ENCODE measurements at places on chromosomes 13 and 19.

DNA sequence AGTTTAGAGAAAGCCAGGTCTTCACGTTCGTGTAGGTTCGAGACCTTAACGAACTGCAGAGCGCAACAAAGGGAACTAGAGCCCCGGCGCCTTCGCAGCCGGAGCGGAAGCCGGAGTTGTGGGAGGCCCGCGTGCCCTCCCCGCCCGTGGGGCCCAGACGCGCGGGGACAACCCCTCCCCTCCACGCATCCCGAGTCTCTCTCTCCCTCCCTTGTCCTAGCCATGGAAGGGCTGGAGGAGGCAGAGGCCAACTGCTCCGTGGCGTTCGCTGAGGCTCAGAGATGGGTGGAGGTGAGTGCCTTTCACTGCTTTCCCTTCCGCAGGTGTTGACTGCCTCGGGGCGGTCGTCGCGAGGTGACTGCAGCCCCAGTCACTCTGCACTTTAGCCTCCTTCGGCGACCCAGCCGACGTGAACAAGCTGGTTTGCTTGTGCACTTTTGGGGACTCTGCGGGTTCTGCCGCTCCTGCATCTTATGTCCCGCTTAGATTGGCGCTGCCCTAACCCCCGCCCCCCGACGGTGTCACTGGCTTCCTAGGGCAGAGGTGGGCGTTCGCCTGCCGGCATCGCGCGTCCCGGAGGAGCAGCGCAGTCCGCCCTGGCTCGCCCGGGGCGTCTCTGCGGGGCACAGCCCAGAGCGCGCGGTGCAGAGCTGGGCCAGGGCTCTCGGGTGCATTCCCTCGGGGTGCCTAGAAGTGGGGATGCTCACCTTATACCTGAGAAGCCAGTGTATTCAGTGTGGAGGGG, 478 bp downstream of the LMO7 start:
- DNase-seq = no peak

- no peak for DNase-seq
Measured at GRCh38 chr19:42115705-42116104, 16.5 kb downstream of the POU2F2 start.

DNA sequence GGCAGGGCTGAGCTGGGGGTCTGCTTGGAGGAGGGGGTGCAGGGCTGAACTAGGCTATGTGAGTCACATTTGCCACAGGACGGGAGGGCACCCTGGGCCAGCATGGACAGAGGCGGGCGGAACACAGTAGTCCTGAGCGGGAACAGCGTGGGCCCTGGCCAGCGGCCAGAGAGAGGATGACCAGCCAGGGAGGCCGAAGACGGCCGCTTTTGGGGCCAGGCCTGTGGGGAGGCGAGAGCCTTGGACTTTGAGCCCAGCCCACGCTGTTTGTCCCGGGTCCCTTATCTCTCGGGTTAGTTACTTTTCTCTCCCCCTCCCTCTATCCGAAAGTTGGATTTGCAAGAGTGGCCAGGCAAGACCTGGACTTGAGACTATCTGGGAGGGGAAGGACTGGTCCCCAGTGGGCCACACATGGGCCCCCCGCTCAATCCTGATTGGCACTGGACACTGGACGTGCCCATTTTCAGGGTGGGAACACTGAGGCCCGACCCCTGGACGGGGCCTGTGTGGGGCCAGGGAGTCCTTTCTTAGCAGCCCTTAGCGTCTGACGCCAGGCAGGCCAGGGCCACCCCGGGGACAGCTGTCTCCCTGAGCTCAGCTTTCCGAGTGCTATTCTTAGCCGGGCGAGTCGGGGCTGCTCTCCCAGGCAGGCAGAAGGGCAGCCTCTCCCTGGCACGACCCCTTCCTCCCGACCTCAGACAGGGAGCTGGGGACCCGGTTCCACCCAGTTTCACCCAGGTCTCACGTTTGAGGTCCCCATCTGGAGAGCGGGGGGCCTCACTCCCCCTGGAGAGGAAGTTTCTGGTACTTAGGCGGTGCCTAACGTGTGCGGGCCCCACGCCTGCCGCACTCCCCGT, 833 bp downstream of the GAMT start:
- DNase-seq = no peak

DNA sequence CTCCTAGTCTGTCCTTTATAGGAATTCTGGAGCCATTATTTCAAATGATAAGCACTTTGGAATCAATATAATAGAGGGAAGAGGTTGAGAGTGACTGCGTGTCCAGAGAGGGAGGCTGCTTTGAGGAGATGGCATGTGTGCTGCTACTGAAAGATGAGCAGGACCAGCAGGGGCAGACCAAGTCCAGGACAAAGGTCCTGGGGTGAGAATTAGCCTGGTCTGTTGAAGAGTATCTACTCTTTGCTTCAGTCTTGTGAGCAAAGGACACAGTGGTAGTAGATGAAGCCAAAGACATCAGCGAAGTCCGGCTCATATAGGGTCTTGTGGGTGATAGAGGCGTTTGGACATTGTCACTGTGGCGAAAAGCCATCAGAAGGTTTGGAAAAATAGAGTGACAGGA, 21.1 kb downstream of the SGCG start:
- DNase-seq = no peak

DNA sequence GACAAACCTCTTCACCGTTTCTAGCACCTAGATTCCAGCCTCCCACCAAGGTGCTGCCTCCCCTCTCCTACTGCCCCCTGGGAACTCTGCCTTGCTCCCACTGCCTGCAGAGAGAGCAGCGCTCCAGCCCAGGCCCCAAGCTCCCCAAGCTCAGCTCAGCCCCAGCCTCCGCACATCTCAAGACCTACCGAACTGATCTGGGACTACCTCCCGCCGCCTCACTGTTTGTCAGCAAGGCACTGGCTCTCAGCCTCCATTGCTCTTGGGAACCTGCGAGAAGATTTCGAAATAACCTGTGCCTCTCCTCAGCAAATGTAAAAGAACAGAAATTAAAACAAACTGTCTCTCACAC, 92.4 kb upstream of the GPR183 start:
- DNase-seq = no peak

DNA sequence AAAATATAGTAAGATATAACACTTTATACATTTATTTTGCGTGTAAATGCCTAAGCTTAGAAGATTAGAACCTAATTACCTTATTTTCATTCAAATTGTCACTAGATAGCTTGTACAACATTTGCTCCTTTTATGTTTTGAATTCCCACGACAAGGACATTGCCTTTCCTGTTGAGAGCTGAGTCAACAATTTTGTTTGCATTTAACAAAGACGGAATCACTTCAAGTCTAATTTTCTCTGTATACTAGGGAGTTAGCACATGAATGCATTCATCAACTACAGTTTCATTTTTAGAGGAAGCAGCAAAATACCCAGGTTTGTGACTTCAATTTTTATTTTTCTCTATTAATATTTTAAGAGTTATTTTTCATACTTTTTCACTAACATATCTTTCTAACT, 48.7 kb upstream of the PCCA start:
- DNase-seq = peak; percentile 72

- DNase-seq = no peak
Measured at GRCh38 chr13:24153347-24153746, 7.2 kb upstream of the SPATA13 start.

DNA sequence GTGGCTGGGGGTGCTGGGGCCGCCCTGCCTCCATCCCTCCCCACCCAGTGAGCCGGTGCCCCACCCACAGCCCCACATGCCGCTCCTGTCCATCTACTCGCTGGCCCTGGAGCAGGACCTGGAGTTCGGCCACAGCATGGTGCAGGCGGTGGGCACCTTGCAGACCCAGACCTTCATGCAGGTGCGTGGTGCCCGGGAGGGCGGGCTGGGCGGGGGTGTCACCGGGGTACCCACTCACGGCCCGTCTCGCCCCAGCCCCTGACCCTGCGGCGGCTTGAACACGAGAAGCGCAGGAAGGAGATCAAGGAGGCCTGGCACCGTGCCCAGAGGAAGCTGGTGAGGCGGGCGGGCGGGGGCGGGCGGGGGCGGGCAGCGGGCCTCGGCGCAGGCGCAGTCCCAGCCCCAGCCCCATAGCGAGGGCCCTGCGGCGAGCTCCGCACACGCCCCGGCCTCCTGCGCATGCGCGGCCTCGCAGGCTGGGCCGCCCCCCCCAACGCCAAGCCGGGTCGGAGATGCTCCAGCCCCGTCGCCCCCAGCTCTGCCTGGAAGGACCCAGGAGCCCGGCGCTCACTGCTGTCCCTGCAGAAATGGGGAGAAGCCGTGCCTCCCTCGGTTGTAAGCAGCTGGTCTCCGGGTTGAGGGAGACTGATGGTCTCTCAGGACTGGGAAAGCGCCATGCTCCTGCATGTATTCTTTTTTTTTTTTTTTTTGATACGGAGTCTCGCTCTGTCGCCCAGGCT, 7.7 kb downstream of the ARHGAP45 start:
- DNase-seq = peak; percentile 92

DNA sequence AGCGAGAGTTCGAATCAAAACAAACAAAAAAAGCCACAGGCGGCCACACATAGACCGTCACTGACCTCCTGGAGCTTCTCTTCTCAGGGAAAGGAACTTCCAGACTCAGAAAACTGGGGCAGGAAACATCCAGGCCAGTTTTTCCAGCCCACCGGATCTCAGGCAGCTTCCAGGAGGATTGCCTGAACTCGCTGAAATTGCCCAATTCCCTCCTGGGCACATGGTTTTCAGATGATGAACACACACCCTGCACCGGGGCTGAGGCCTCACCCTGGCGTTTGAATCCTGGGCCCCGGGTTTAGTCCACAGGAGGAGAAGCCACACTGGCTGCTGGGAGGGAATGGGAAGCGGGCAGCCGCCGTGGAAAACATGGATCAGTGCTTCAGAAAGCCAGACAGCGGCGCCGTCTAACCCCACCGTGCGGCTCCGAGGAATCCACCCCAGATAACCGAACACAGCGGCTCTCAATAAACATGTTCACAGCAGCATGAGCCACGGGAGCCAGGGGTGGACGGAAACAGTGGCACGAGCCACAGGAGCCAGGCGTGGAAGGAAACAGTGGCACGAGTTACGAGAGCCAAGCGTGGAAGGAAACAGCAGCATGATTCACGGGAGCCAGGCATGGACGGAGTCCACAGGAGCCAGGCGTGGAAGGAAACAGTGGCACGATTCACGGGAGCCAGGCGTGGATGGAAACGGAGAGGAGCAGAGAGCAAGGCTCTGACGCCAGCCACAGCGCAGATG, 18.2 kb upstream of the PTBP1 start:
- DNase-seq = no peak

GRCh38 chr19:56141417-56141993, 418 bp downstream of the ZNF444 start:
- no peak for DNase-seq

- DNase-seq = no peak
Measured at GRCh38 chr13:22126433-22127021, 455.7 kb downstream of the FGF9 start.

DNA sequence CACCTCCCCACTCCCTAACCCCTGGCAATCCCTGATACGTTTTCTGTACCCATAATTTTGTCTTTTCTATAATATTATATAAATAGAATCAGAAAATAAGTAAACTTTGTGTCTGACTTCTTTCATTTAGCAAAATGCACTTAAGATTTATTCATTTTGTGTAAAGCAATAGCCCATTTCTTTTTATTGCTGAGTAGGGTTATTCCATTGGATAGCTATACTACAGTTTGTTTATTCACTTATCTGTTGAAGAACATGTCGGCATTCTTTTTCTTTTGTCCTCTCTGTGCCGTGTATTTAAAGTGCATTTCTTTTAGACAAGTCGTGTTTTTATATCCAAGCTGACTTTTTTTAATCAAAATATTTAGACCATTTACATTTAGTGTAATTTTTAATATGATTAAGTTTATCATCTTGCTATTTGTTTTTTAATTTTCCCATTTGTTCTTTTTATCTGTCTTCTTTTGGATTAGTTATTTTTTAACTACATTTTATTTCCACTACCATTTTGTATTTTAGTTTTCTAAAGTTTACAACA, 176.4 kb upstream of the TSHZ3 start:
- no peak for DNase-seq

- DNase-seq = no peak
Measured at GRCh38 chr13:73987618-73988017, 146.6 kb downstream of the KLF12 start.

DNA sequence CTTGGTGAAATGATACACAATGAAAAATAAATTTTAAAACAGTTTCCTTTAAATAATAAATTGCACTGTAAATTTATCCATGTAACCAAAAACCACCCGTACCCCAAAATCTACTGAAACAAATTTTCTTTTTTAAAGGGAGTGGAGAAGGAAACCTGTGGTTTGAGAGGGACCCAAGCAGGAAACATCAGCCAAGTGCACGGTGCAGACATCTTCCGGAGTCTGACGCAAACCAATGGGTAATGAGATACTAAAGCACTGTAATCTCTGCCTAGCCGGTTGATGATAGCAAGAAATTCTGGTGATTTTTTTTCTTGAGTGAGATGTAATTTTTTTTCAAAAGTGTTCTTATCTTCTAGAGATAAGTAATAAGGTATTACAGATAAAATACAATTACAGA, 115.4 kb downstream of the ABCC4 start:
- DNase-seq = no peak

GRCh38 chr19:33673258-33673875, 51.6 kb downstream of the CHST8 start:
- DNase-seq = no peak

GRCh38 chr13:66425741-66426140, 804.4 kb downstream of the PCDH9 start:
- DNase-seq = no peak

- DNase-seq = no peak
Measured at GRCh38 chr13:62137629-62138405, 722.2 kb upstream of the PCDH20 start.

GRCh38 chr19:52670046-52670445, 31.9 kb upstream of the ZNF83 start:
- DNase-seq = no peak

GRCh38 chr13:84139561-84140158, 257.4 kb upstream of the SLITRK1 start:
- no peak for DNase-seq

- DNase-seq = peak; percentile 63
Measured at GRCh38 chr19:2291185-2291751, 9.3 kb upstream of the PEAK3 start.

DNA sequence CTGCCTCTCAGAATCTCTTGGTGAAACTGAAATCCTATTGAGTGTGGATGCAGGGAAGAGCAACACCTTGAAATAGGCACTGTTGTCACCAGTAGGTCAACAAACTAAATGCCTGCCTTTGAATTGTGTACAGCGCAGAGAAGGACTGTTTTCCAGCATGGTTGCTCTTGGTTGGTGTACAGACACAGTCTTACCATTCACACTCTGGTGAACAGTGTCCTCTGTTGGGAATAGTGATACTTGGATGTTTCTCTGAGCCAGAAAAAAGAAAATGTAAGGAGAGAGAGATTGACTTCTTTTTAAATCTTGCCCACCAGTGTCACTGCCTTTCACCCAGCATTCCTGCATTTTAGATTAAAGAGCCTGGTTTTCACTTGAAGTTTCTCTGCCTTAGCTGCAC, 179.7 kb downstream of the STK24 start:
- no peak for DNase-seq

- no peak for DNase-seq
Measured at GRCh38 chr13:76454991-76455390, 431.2 kb downstream of the KCTD12 start.

GRCh38 chr19:16066611-16067104, 9.6 kb upstream of the TPM4 start:
- no peak for DNase-seq

All from NCI-H1417 treated with DMSO at 0.1 percent for 48 hours (cell line).